Stromal cell of bone marrow (primary cell): ENCODE measurements at places on chromosomes 2 and 18.

- no peak for DNase-seq
These were observed 140.9 kb upstream of the RNF152 start for GRCh38 chr18:62033756-62034155.

DNA sequence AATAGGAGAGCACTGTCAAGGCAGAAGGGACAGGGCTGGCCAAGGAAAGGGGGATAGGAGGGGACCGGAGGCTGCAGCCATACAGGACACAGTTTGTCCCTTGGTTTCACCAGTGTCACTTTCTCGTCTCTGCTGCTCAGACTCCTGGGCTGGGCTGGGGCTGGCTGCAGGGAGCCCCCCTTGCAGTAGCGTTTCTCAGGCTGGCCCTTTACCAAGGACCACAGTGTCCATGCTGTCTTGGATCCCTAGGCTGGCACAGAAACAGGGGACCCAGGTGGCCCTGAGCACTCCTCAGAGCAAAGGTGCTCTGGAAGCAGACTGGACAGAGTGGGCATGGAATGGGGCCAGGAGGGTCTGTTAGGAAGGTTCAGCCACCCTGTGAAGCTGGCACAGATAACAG is 34.8 kb downstream of the ATOH8 start:
- no peak for DNase-seq

- DNase-seq = peak; percentile 32
These were observed at the start of gene FAM124B for GRCh38 chr2:224401641-224402342. TSS of gene FAM124B (minus strand) at chr2:224402107. CDS start at chr2:224401768, 339 bp downstream.

GRCh38 chr2:85754313-85755095 is 713 bp downstream of the ATOH8 start:
- DNase-seq = no peak

GRCh38 chr2:137437386-137437785 is 526.9 kb upstream of the HNMT start:
- no peak for DNase-seq

GRCh38 chr2:237581326-237581725 is 9.2 kb downstream of the RAB17 start:
- DNase-seq = no peak

DNA sequence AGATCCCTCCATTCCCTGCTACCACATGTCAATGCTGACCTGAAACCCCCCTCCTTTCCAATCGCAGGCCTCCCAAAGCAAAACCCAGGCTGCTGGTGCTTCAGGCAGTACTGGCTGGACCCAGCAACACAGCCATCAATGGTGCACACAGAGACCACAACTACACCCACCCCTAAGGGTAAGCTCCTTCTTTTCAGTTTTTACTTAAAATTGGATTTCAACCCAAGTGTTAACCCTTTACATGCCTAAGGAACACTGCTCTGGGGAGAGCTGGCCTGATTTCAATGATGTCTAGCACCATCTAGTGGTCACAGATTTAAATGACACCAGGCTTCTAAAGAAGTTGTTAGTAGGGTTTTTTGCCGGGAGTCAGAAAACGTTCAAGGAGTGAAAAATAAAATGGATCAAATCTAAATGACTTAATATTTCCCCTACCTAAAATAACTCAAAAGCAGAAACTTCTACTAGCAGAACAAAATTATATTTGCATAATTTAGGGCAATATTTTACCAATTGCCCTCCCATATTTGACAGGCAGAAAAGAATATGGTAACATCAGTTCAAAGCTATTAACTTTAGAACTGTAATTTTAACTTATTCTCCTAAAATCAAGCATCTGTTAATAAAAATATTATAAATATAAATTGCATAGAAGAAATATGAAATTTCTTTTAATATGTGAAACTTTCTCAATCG is 24.6 kb downstream of the FECH start:
- DNase-seq = no peak

GRCh38 chr2:197079414-197079813 is 152.9 kb upstream of the PGAP1 start:
- DNase-seq = peak; percentile 28
